ENCODE measurements at places on chromosomes 2 and 18. TPM values are rescaled to one million over a fixed set of nuclear protein-coding genes. Genes with fewer than 3 reads are reported as not detected.
A peak's percentile ranks its signal among the peaks of the same experiment; 100 is the strongest.

GRCh38 chr2:120419073-120419472, 73.1 kb downstream of the INHBB start:
- no peak overlapping the region for H3K27ac ChIP-seq
- H3K27me3 ChIP-seq: no peaks in the 10 kb centered on the region
- DNase-seq: no peak
- H3K4me3 ChIP-seq: no peak overlapping the region

DNA sequence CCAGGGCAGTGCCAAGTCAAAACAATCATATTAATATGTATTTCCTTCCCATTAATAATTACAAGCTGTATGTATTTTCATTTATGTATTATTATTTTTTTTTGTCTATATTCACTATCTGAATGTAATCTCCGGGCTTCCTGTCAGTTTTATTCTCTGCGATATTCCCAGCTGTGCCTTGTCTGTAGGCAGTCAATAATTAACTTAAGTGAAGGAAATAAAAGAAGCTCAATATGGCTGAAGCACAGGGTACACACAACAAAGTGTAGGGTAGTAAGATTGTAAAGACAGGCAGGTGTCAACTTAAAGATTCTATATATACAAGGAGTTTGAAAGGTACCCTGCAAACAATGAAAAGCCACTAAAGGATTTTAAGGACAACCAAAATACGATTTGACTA, 122.9 kb downstream of the ROCK1 start:
- no peak overlapping the region for H3K27ac ChIP-seq
- no peak overlapping the region for H3K4me3 ChIP-seq
- H3K4me1 ChIP-seq: no peaks in the 10 kb centered on the region
- H3K27me3 ChIP-seq: no peaks in the 10 kb centered on the region

DNA sequence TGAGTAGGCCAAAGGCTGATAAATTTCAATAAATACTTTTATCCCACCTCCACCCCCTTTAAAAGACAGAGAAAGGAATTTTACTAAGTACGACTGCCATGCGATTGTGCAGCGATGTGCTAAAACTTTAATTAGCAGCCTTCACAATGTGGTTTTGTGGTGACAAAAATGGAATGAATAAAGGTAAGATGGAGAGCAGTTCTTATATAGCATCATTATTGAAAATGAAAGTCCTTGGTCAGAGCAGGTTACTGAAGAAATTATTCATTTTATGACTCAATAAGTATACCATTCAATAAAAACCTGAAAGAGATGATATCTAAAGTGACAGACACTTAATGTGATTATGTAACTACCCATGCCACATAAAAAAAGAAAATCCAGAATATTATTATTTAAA, 33.2 kb upstream of the MTIF2 start:
- no peaks in the 10 kb centered on the region for H3K4me1 ChIP-seq
- H3K36me3 ChIP-seq: no peaks in the 10 kb centered on the region
- H3K4me3 ChIP-seq: no peak overlapping the region
- H3K27ac ChIP-seq: no peak overlapping the region
- H3K27me3 ChIP-seq: no peaks in the 10 kb centered on the region

- peaks cover 13% of the 10 kb centered on the region for H3K4me1 ChIP-seq
- H3K36me3 ChIP-seq: no peaks in the 10 kb centered on the region
- no peak overlapping the region for H3K4me3 ChIP-seq
Observed at GRCh38 chr2:100230754-100231153, 88.4 kb upstream of the AFF3 start.

GRCh38 chr2:238322001-238322411, 1.7 kb downstream of the TRAF3IP1 start:
- H3K36me3 ChIP-seq: peaks cover 5% of the 10 kb centered on the region
- H3K27ac ChIP-seq: no peak overlapping the region
- no peaks in the 10 kb centered on the region for H3K27me3 ChIP-seq
- DNase-seq: no peak
- H3K4me1 ChIP-seq: peaks cover 20% of the 10 kb centered on the region

DNA sequence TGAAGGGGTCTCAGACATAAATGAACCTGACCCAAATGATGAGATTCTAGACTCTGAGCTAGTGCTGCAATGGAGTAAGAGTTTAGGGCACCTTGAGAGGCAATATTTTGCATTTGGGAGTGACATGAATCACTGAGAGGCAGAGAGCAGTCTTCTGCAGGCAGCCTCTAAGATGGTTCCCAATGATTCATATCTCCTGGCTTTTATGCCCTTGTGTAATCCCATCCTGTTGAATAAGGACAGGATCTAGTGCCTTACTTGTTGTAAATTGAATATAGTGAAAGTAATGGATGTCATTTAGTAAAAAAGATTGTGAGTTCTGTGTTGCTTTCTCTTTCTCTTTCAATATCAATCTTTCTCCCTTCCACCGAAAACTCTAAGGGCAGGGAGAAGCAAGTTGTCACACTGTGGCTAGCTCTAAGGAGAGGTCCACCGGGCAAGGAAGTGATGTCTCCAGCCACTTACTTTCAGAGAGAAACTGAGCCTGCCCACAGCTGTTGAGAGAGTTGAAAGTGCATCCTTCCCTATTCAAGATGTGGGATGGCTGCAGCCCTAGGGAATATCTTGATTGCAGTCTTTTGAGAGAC, 144.7 kb downstream of the TRIB2 start:
- H3K4me3 ChIP-seq: peak overlapping the region; percentile 8
- H3K27ac ChIP-seq: no peak overlapping the region
- H3K36me3 ChIP-seq: no peaks in the 10 kb centered on the region
- no peaks in the 10 kb centered on the region for H3K27me3 ChIP-seq
- peaks cover 42% of the 10 kb centered on the region for H3K4me1 ChIP-seq

- no peaks in the 10 kb centered on the region for H3K27me3 ChIP-seq
- peaks cover 17% of the 10 kb centered on the region for H3K4me1 ChIP-seq
- DNase-seq: no peak
- no peak overlapping the region for H3K27ac ChIP-seq
- peaks cover 12% of the 10 kb centered on the region for H3K36me3 ChIP-seq
- no peak overlapping the region for H3K4me3 ChIP-seq
Observed at GRCh38 chr2:95206096-95206495, 1.2 kb upstream of the ZNF892 start.

The DTNB gene
- 30.1 TPM for total RNA-seq

The TLX2 gene
- 0.30 TPM for total RNA-seq

The KANSL1L gene
- 7.0 TPM for total RNA-seq

Data from CD4-positive, alpha-beta T cell (primary cell).